ENCODE measurements at places on chromosomes 7 and 10.

GRCh38 chr7:70042533-70042932, 444.3 kb downstream of the AUTS2 start:
- DNase-seq, result peak; percentile 44

- DNase-seq, result no peak
Observed at GRCh38 chr7:158128572-158128971, 459.1 kb downstream of the PTPRN2 start.

DNA sequence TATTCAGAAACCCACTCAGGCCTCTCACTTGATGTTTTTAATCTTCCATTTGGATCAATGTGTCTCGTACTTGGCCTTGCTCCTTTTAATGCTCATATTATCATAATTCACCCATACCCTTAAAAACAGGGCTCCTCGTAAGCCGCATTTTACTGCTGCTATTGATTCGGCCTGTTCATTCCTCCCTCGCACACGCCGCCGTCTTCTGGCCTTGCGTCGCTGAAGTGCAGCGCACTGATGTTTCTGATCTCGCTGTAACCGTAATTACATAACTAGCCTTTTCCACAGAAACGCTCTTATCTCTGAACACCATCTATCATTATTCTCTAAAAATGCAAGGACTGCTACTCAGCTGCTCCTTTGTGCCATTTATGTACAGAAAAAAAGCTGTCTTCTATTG, 544.5 kb upstream of the FOXK1 start:
- DNase-seq, result no peak

DNA sequence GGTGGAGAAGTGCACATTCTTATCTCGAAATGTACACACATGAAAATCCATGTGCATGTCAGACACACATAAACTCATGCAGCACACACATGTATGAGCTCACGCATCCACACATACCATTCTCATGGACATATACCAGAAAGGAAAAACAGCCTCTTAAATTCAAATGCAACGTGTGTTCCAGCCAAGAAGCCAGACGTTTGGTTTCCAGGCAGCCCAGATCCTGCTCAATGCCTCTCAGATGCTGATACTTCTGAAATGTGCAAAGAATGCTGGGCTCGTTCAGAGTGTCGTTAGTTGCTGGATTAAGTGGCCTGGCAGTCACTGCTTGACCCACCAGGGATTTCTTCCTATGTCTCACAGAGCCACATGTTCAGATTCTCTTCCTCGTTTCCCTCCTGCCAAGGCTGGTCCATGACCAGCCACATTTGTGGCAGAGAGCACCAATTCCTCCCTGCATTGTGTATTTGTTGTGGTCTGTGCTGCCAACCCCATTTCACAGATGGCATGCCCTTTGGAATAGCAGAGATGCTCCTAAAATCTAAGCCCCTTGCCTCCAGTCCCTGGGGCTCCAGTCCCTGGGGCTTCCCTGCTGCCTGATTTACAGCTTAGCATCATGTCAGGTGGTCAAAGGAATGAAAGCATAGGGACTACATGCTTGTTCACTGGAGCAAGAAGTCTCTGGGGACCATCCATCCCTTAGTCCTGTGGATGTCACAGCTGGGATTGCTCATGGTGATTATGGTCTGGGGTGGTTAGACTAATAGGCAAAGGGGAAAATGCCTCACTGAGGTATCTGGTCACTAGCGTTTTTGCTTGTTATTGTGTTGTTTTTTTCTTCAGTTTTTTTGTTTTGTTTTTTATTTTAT, 426.6 kb downstream of the PLXNA4 start:
- DNase-seq, result no peak

Data from hepatocyte (in vitro differentiated cells).